ENCODE measurements at places on chromosomes 1 and 21. TPM values are rescaled to one million over a fixed set of nuclear protein-coding genes. Genes with fewer than 3 reads are reported as not detected.

The NOL9 gene
- total RNA-seq: 42.1 TPM

The CACHD1 gene
- 7.1 TPM for total RNA-seq

The SIK1 gene
- total RNA-seq: 0.12 TPM

The HTR1D gene
- 3.1 TPM for total RNA-seq

The HSF2BP gene
- total RNA-seq: 3.5 TPM

The CHIT1 gene
- total RNA-seq: not detected

The GJA9 gene
- total RNA-seq: not detected

The LCK gene
- total RNA-seq: not detected

The HAO2 gene
- not detected for total RNA-seq

The ACTL8 gene
- total RNA-seq: 0.46 TPM

GRCh38 chr1:7785108-7785507 lies 1.0 kb downstream of the PER3 start:
- DNase-seq: no peak

- no peak for DNase-seq
These were observed 12.5 kb upstream of the MATN1 start for GRCh38 chr1:30735668-30736498.

DNA sequence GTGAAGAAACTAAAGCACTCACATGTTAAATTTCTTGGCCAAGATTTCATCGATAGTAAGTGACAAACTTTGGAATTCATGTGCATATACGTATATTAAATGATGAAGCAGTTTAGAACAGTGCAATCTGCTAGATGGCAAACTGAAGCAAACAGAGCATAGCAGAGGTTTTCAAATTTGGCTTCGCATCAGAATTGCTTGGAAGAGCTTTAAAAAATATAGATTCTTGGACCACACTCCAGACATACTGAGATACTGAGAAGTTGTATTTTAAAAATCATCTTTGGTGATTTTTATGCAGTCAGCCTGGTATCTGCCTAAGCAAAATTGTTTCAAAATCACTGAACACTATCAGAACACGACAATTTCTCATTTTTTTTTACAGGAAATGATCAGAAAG lies 709.2 kb downstream of the PLA2G4A start:
- DNase-seq: no peak

GRCh38 chr1:193308438-193308837 lies 122.0 kb upstream of the B3GALT2 start:
- no peak for DNase-seq

GRCh38 chr21:45322231-45322959 lies 34.7 kb upstream of the POFUT2 start:
- no peak for DNase-seq

GRCh38 chr1:83508485-83509151 lies 490.3 kb downstream of the TTLL7 start:
- DNase-seq: peak; percentile 74

DNA sequence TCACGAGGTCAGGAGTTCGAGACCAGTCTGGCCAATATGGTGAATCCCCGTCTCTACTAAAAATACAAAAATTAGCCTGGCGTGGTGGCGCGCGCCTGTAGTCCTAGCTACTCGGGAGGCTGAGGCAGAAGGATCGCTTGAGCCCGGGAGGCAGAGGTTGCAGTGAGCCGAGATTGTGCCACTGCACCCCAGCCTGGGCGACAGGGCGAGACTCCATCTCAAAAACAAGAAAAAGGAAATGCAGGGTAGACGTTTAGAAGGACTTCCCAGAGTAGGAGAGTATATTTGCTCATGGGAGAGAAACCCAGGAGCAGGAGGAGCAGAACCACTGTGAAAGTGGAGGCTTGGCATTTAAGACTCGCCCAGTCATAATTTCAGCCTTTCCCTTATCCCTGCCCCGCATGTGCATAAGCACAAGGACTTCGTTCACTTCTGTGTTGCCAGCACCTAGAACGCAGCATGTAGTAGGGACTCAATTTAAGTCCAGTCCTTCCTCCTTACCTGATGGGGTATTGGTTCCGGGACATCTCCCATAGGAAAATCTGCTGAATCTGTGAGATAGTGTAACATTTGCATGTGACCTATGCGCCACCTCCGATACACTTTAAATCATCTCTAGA lies 5.2 kb upstream of the MEF2D start:
- DNase-seq: no peak

DNA sequence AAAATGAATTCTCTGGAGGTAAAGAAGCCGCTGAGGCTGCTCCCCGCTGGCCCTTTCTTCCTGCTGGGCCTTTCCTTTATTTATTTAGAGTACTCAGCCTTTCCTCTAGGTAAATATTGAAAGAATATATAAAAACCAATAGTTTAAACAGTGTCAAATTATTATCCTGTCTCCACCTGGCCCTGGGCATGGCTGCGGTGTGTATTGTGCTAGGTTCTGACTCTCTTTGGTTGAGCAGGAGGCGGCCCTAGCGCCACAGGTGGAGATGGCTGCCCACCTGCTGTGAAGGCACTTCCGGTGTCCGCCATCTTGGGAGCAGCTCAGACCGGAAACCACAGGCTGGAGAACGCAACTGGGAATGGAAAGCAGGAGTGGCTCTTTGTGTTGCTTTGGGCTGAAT lies 29.0 kb upstream of the CLDN14 start:
- no peak for DNase-seq

DNA sequence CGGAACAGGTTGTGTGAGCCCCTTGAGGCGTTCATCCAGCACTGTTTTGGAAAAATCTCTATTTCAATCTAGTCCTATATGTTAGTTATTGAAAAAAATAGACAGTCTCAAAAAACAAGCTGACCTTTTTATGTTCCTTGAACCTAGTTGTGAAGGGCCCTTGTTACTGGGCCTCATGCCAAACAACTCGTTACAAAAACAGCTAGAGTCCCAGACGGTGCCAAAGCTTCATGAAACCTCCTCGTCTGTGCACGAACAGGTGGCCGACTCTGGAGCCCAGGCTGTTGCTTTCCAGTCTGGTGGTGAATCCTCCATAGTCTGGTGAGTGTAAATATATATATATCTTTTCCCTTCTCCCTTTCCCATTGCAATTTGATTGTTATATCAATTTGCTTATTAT lies at the start of gene CHIA:
CHIA (plus strand) TSS at position 222 of the 400 bp plus-strand sequence. CDS start 19,617 bp downstream, outside the sequence.
- peak; percentile 70 for DNase-seq

DNA sequence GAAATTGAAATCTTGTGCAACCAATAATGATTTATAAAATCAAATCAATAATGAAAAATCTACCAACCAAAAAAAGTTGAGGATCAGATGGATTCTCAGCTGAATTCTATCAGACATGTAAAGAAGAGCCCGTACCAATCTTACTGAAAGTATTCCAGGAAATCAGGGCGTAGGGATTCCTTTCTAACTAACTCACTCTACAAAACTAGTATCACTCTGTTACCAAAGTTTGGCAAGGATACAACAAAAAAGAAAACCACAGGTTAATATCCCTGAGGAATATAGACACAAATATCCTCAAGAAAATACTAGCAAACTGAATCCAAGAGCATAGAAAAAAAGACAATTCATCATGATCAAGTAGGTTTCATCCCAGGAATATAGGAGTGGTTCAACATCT lies 52.8 kb upstream of the ADGRL4 start:
- no peak for DNase-seq

DNA sequence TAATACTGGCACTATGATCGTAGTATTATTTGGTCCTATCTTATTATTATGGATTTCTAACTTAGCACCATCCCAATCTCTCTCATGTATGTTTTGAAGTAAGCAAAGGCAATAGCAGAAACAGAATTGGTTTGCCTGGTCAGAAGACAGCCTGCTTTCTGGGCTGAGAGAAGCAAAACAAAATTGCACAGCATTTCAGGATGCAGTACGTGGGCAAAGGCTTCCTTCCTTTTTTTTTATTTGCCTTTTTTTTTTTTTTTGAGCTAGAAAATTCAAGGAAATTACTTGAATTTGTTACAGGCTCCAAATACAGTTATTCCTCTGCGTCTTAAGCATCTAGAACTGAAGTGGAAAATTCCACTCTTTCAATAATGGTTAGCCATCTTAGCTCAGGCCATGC lies 8.8 kb downstream of the CDA start:
- DNase-seq: no peak

DNA sequence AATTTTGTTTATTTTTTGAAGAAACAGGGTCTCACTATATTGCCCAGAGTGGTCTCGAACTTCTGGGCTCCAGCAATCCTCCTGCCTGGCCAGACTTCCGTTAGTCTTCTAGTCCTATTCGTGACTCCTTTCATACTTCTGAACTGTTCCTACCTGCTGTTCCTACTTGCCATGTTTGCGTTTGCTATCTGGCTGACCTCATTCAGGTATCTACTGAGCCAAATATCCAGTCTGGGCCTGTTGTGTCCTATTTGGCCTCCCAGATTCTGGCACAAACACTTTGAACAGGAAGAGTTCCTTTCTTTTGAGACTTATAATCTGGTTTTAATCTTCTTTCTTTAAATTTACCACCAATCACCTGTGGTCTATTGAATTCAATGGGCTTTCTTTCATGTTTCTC lies 6.9 kb upstream of the NR1I3 start:
- DNase-seq: no peak

DNA sequence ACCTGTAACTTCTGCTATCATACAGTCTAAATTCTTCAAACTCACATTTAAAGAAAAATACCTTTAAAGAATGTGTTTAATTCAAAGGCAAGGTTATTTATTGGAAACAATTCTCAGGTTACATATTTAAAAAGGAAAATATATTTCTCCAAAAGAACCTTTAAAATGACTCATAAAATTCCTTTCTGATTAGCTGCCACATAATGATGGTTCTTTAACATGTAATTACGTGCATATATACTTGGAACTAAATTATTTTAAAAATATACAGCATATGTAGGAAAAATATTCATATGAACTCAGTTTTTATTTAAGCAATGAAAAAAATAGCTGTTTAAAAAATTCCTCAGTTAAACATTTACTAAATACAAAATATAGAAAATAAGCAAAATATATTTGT lies 173.6 kb downstream of the COP1 start:
- DNase-seq: no peak

DNA sequence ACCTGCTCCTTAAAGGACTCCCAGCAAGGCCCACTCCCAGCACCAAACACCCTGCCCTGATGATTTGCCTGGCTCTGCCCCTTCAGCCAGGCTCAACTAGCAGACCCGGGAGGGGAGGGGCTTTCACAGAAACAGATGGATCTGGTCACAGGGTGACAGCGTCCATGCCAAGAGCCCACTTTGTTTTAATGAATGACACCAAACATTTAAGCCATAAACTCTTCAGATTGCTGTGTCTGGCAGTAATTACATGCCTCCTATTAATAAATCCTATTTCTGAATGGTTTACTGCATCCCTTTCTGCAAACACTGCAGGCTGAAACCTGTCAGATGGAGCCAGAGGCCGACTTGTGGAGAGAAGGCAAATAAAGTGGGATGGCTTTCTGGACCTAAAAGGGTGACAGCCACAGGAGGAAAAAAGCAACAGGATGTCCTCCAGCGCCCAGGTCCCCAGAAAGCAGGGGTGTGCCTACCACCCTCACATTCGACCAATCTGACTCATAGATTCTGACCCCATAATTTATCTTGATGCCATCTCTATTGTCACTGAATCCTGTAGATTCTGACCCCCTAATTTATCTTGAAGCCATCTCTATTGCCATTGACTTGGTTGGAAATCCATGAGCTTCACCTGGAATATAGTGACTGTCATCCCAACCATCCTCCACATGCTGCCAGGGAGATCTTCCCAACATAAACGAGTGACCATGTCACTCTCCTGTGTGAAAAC lies 200.9 kb downstream of the PLPP3 start:
- no peak for DNase-seq

DNA sequence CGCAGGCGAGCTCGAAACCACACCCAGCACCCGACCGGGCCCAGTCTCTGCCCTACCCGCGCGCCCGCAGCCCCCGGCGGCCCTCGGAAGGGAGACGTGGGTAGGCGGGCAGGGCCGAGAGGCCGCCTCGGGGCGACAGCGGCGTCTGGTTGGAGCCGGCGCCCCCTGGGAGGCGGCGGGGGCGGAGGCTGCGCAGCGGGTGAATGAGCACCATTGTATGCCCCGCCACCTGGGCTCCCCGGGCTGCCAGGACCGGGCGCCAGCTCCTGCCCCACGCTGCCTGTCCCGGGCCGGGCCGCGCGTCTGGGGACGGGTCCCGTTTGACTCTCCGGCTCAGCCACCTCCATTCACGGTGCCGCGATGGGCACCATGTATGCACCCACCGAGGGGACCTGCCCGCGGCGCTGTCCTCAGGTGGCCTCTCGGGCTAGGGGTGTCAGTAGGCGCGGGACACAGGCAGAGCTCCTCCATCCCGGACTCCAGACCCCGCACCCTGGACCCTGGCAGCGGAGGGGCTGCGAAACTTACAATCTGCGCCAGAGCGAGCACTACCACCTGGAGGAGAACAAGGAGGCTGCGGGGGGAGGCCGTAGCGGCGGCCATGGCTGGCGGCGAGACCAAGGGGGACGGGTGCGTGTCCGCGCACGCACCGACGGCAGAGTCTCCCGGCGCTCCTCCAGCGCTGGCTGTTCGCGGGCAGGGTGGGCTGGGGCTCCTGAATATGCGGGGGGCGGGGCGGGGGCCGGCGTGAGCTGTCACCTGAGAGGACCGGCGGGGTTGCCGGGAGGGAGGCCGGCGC lies at the start of gene COL9A2:
COL9A2 (minus strand) TSS at position 692 of the 799 bp plus-strand sequence; CDS start at position 603, 89 bp downstream.
- peak; percentile 71 for DNase-seq

- DNase-seq: peak; percentile 57
These were observed 798 bp downstream of the ZBED6 start for GRCh38 chr1:203796236-203796605.

GRCh38 chr1:51058858-51059257 lies 43.2 kb upstream of the C1orf185 start:
- DNase-seq: no peak

- DNase-seq: no peak
These were observed 365.5 kb downstream of the PRDM2 start for GRCh38 chr1:14065486-14065885.

DNA sequence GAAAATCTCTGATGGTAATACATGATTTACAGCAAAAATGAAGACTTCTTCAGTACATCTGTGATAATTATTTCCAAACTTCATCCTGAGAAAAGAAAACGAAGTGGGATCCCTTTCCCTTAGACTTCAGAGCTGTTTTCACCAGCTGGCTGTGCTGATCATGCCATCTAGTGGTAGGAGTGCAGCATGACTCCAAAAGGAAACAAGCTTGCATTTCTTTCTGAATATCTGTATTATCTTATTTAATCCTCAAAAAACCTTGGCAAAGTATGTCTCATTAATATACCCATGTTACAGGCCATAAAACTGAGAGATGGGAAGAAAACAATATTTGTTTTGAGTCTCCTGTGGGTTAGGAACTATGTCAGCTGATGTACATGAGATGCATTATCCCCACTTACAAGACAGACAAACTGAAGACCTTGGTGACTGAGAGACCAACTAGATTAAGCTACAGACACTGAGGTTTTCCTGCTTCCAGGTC lies 9.8 kb upstream of the GJA8 start:
- DNase-seq: peak; percentile 42

Measured in Daoy (cell line).